ENCODE measurements at places on chromosomes 2 and 18.

DNA sequence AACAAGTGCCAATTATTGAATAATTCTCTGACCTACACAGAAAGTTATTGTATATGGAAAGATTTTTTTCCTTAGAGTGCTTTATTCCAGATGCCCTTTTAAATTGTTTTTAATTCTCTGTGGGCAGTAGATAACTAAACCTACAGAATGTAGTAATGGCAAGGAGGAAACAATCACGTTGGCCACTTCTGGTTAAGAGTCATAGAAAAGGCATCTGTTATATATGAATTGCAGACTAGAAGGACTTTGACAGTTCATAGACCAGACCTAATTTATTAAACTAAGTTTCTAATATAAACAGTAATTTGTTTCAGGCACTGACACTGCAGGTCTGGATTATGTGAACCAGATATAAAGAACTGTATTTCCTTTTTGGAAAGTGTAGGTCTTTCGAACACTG is 607.5 kb downstream of the PLCL1 start:
- no peak for DNase-seq

DNA sequence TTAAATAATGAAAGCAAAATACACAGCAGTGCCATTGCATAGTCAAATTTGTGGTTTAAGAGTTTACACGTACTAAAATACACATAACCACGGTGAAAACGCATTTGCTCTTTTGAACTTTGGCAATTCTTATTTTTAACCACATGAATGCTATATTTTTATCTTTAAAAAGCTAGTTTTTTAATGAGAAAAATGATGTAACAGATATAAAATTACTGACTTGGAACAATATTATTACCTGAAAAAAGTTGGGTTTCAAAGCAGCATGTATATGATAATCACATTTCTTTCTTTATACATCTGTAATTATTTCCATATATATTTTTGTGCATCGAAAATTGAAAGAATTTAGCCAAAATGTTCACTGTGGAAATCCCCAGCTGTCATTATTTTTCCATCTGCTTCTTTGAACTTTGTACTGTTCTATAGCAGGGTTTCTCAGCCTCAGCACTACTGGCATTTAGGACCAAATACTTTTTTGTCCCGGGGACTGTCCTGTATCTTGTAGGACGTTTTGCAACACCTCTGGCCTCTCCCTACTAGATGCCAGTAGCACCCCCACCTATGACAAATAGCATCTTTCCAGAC is 75.9 kb upstream of the CAB39 start:
- no peak for DNase-seq

- no peak for DNase-seq
Measured at GRCh38 chr2:174122185-174122584, 126.1 kb downstream of the OLA1 start.

- DNase-seq: no peak
Measured at GRCh38 chr2:28428486-28428885, 35.8 kb downstream of the FOSL2 start.

- peak; percentile 88 for DNase-seq
Measured at GRCh38 chr18:79575891-79576685, 103.5 kb upstream of the CTDP1 start.

GRCh38 chr2:96539215-96539920 is 2.8 kb downstream of the ARID5A start:
- DNase-seq: no peak

- DNase-seq: peak; percentile 39
Measured at GRCh38 chr2:3160751-3161330, 216.8 kb downstream of the EIPR1 start.

GRCh38 chr2:176002688-176003210 is 682 bp upstream of the LNPK start:
- no peak for DNase-seq
